ENCODE measurements at places on chromosomes 3 and 15. TPM values are rescaled to one million over a fixed set of nuclear protein-coding genes. Genes with fewer than 3 reads are reported as not detected.

AHSG gene
- total RNA-seq = not detected

LRRN1 gene
- total RNA-seq = not detected

FILIP1L gene
- total RNA-seq = 0.22 TPM

RYR3 gene
- total RNA-seq = 0.07 TPM

TMEM266 gene
- total RNA-seq = 0.23 TPM

CCR3 gene
- not detected for total RNA-seq

CHRM5 gene
- 0.06 TPM for total RNA-seq

MAP1A gene
- total RNA-seq = 0.63 TPM

FBN1 gene
- total RNA-seq = 5.5 TPM

PP2D1 gene
- not detected for total RNA-seq

C3orf52 gene
- 10.3 TPM for total RNA-seq

BTBD1 gene
- total RNA-seq = 55.0 TPM

FOXP1 gene
- total RNA-seq = 9.2 TPM

ALDH1L1 gene
- 0.36 TPM for total RNA-seq

PROS1 gene
- 10.8 TPM for total RNA-seq

HCLS1 gene
- 0.15 TPM for total RNA-seq

WNT5A gene
- 0.59 TPM for total RNA-seq

GOLGA8N gene
- total RNA-seq = 1.2 TPM

IMPG2 gene
- not detected for total RNA-seq

ROPN1 gene
- not detected for total RNA-seq

IL16 gene
- total RNA-seq = 0.02 TPM

PDCD7 gene
- 27.0 TPM for total RNA-seq

ERC2 gene
- 0.14 TPM for total RNA-seq

LRRC3B gene
- not detected for total RNA-seq

PTX3 gene
- total RNA-seq = 1.2 TPM

STRA6 gene
- total RNA-seq = 71.8 TPM

CHAC1 gene
- total RNA-seq = 5.7 TPM

GNB4 gene
- 17.2 TPM for total RNA-seq

KBTBD13 gene
- not detected for total RNA-seq

P2RY1 gene
- 0.49 TPM for total RNA-seq

CYP8B1 gene
- not detected for total RNA-seq

DNAH1 gene
- 0.84 TPM for total RNA-seq

MUC13 gene
- total RNA-seq = 7.0 TPM

ARPP21 gene
- total RNA-seq = 0.11 TPM

NMNAT3 gene
- total RNA-seq = 1.2 TPM

WDR93 gene
- total RNA-seq = 0.21 TPM

APBA2 gene
- total RNA-seq = 17.3 TPM

SLC24A5 gene
- total RNA-seq = not detected

CPNE9 gene
- 0.29 TPM for total RNA-seq

ACAN gene
- total RNA-seq = 1.4 TPM

FSIP1 gene
- 1.4 TPM for total RNA-seq

SAMD7 gene
- not detected for total RNA-seq

MBD4 gene
- total RNA-seq = 17.8 TPM

ARHGAP11A gene
- total RNA-seq = 67.8 TPM

SCN11A gene
- 0.01 TPM for total RNA-seq

GRK7 gene
- total RNA-seq = 0.02 TPM

XCR1 gene
- not detected for total RNA-seq

ATP13A5 gene
- total RNA-seq = not detected

Measured in A549 treated with AZD2906 at 1 μM for 4 hours (cell line).